Fibroblast of the conjunctiva (primary cell): ENCODE measurements at places on chromosomes 4 and X.

GRCh38 chr4:189780391-189780790, 160.3 kb upstream of the FRG1 start:
- no peak for DNase-seq

DNA sequence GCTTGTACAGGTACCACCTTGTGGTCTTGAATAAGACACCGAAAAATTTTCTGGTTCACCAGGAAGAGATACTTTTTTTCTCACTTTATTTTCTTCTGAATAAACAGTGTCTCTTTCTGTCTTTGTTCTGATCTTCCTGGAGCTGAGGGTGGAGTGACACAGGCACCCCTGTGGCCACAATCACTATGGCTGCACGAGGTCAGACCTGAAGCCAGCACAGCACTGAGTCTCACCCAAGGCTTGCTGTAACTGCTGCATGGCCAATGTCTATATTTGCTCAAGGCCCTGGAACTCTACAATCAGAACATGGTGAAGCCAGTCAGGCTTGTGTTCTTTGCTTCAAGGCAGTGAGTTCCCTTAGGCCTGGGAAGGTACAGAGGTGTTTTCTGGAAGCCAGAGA, 87.2 kb downstream of the GPR174 start:
- DNase-seq = no peak

DNA sequence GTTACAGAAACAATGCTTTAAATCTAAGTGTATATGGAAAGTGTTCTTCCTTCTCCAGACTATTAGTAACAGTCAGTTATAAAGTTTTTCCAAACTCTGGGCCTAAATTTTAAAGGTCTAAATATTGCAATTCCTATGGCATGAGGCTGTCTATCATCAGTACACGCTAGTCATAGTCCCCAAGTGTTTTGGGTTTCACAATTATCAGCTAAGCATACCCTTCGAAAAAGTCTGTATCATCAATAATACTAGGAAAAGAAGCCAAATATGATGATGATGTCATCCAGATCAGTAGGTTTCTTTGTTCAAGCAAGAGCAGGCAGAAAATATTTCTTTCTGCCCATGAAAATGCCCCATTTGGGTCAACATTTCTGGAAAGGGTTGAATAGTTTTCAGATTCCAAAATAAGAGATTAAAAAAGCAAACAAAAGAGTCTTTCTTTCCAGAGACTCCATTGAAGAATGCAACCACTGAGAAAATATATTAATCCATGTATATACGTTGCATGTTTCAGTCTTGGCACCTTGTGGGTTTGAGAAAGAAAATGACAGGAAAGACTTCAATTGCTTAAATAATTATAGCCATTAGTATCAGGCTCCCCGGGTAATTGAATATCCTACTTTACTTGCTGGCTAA, 173.8 kb downstream of the CAMK2D start:
- no peak for DNase-seq

DNA sequence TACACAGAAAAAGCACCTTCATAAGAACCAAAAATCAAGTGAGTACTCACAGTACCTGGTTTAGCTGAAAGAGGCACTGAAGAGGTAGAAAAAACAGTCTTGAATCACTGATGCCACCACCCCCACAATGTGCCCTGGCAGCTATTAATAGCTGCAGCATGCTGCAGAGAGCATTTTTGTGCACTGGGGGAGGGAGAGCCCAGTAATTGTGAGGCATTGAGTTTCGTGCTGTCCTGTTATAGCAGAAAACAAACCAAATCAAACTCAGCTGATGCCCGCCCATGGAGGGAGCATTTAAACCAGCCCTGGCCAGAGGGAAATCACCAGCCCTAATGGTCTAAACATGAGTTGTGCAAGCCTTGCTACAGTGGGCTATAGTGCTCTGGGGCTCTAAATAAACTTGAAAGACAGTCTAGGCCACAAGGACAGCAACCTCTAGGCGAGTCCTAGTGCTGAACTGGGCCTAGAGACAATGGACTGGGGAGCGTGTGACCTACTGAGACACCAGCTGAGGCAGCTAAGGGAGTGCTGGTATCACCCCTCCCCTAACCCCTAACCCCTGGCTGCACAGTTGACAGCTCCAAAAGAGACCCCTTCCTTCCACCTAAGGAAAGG, 106.3 kb upstream of the TMLHE start:
- DNase-seq = no peak

GRCh38 chr4:117771647-117772337, 262.5 kb upstream of the NDST3 start:
- no peak for DNase-seq

GRCh38 chr4:154626793-154627484, 14.5 kb upstream of the FGG start:
- DNase-seq = peak; percentile 6

- DNase-seq = peak; percentile 13
Measured at GRCh38 chrX:71533851-71534561, 1.1 kb downstream of the OGT start.

DNA sequence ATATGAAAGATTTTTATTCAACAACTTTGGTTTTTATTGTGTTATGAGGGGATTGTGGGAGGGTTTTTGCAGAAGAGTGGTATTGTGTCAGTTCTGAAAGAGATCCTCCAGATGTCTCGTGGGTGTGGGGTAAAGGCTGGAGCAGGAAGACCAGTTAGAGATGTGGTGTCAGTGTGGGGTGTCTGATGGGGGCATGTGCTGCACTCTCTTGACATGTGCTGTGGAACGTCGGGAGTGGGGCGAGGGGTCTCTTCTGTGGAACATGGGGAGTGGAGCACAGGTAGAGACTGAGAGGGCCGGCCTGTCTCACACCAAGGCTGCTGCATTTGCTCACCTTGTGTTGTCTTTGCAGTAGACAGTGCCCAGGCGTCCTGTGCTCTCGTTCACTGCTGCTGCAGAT, 37.6 kb downstream of the FAM193A start:
- DNase-seq = no peak

DNA sequence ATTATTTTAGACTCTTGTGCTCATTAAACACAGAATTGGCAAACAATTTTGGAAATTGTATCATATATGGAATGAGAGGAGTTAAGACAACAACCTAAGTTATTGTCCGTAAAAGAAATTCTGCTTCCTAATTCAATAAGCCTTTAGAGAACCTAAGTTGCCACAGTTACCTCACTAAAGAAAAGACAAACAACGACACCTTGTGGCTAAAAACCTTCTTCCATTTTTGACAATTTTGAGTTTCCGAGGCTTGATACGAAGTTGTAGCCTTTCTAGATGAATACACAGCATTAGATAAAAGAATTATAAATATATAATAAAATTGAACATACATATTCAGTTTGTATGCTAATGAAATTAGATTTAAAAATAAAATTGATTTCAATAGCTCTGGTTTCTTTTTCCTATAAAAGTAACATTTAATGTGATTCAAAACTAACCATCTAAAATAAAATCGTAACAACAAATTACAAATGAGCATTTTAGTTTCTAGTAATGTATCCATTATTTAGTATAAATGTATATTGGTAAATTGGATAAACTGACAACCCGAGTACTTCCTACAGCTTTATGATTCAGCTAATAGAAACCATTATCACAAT, 275.1 kb downstream of the GPM6A start:
- DNase-seq = peak; percentile 63

- DNase-seq = no peak
Measured at GRCh38 chr4:110172972-110173371, 25.4 kb downstream of the ELOVL6 start.

DNA sequence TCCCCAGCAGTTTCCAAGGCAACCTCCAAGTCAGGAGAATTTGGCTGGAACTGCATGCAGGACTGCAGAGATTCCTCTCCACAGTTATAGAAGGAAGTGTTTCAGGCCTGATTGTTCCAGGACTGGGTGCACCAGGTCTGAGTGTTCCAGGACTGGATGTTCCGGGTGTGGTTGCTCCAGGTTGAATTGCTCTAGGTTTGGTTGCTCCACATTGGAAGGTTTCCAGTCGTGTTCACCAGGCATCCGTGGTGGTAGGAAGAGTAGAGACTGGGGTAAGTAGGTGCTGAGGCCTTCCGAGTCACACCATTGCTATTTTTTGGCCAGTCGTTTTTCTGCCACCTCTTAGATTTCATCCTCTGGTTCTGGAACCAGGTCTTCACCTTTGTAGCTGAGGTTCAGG, 105.4 kb downstream of the MSN start:
- no peak for DNase-seq

- no peak for DNase-seq
Measured at GRCh38 chrX:43753637-43754036, 97.5 kb downstream of the MAOA start.

DNA sequence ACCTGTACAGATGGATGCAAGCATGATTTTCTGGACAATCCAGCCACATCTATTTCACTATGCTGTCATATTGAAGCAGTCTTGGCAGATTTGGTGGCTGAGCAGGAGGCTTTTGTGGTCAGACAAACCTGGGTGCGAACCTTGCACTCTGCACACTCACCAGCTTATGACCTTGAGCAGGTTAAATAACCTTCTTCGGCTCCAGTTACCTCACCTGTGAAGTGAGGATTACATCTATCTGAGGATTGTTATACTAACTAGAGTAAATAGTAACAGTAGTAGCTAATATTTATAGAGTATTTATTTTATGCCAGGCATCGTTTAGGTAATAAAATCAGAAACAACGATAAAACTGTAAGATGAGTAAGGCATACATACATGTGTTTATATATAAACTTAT, 150.0 kb downstream of the PPP3CA start:
- no peak for DNase-seq

GRCh38 chr4:3368841-3369760, 72.7 kb upstream of the HGFAC start:
- DNase-seq = no peak

- no peak for DNase-seq
Measured at GRCh38 chrX:94401426-94401825, 727.4 kb downstream of the FAM133A start.

DNA sequence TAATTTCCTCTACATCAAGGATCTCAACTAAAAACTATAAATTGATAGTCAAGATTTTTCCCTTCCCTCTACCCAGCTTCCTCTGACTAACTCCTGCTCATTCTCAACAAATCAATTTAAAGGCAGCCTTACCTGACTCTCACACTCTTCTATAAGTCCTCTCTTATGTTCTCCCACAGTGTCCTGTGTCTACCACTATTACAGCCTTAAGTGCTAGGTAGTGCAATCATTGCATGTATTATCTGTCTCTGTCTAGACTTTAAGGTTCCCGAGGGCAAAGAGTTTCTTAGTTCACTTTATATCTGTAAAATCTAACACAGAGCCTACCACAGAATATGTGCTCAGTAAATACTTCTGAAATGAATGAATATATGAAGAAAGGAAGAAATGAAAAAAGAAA, 123.7 kb downstream of the BTC start:
- DNase-seq = no peak

DNA sequence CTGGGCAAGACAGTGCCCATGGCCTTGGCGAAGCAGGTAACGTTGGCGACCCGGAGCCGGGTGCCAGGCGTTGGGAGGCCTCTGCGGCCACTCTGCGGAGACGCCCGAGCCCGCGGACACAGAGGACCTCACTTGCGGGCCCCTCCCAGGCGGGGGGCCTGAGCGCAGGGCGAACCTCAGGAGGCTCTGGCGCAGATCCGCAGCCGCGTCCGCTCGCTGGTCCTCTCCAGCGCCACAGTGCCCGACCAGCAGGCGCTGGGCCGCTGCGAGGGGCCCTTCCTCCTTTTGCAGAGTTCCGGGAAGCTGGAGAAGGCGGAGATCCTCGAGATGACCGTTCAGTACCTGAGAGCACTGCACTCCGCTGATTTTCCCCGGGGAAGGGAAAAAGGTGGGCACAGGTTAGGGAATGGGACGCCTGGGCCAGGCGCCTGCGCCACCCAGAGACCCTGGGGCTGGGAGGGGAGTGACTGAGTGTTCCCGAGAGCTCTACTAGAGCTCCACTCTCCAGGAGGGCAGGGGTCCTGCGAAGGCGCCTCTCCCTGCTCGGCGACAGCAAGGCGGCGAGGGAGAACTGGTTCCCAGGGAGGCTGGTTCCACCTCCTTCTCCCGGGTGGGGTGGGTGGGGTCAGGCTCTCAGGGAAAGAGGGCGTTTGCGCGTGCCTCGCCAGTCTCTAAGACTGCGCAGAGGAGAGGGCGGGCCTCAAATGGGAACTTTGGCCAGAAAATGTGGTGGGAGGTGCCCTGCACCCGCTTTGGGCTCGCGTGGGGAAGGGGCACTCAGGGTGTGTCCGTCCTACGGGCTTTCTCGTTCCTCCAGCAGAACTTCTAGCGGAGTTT, 1.4 kb downstream of the HELT start:
- DNase-seq = no peak

DNA sequence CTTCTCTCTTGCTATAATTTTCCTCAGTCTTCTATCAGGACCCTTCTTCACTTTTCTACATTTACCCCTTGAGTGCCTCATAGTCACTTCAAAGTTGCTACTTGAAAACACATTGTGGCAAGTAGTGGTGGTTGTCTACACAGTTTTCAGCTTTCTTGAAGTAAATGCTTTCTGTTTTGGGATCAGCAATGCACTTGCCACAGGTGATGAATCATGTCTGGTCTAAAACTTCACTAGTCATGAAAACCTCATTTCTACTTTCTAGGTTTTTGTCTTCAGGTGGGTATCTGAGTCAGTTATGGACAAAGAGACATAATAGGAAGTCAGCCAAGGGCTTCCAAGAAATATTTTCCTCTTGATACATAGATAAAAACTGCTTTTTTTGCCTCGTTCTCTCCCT, 359.2 kb downstream of the CCSER1 start:
- DNase-seq = no peak

DNA sequence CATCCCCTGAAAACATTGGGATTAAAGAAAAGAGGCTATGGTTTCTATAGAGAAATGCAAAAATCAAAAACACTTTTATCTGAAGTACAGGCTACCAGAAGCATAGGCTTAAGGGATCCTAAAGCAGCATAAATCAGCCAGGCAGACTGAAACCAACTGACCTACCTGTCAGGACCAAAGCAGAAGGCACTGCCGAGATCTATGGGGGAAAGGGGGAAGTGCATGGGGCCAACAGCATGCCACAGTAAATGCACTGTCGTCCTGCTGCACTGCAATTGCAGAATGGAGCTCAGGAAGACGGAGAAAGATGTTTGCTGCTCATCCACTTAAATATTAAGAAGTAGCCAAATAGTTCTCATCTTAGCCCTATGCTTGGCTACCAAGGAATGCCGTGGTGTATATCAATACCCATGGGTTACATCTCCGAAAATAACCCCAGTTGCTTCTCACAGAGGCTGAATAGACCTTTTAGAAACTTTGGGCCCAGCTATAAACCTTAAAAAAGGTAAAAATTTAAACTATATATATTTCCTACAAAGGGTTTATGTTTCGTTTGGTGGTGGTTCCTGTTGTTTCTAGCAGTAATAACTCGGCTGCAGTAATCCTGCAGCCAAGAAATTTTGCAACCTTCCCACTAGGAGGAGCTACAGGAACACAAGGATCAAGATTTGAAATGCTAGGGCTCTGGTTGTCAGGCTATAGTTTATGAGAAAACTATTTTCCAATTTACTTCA, 312.2 kb upstream of the DIAPH2 start:
- DNase-seq = peak; percentile 55

DNA sequence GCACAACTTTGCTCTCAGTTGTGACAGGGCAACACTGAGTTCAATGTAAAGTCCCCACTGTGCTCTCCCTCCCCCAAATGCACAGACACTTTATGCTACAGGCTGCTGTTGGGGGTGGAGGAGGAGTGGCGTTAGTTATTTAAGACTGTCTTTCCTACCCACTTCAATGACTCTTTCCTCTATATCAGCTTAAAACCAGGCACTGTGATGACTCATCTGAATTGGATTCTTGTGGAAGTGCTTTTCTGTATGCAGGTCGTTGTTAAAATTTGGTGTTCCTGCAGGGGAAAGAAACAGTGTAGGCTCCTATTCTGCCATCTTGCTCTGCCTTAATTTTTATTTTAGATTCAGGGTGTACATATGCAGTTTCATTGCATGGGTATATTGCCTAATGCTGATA, 1157.2 kb upstream of the ADGRL3 start:
- no peak for DNase-seq

- DNase-seq = no peak
Measured at GRCh38 chr4:140617499-140618248, 48.9 kb upstream of the UCP1 start.
